ENCODE measurements at places on chromosomes 12 and 14. TPM values are rescaled to one million over a fixed set of nuclear protein-coding genes. Genes with fewer than 3 reads are reported as not detected.

DNA sequence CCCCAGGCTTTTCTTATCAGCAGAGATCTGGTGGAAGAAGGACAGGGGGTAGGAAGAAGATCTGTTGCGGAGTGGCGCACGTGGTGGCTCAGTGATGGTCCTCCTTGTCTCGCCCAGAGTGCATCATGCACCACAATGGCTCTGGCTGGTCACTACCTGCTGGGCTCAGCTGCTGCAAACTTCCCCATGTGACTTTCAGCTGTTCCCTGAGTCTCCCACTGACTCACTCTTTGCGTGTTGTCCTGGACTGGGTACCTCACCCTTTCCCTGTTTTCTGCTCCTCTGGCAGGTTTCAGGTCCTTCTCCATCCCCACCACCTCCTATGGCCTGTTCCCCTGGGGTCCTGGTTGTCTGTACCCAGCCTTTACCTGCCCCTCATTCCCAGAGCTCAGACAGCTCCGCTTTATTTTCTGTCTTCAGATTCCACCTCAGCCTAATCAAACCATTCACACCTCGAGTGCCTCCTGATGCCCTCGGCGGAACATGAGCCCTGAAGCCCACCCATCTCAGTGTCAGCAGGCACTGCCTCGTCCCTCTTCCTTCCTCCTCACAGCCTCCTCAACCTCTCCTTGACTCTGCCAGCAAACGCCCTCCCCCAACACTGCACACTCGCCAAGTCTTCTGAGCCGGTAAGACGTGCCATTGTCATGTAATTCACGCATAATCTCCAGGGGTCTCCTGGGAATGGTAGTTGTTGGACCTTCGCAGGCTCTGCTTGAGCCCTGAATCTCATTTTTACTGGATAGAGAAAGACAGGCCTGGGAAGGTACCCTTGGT is 1.8 kb downstream of the C1R start:
- peak overlapping the region; percentile 89 for H3K27ac ChIP-seq
- no peaks in the 10 kb centered on the region for H3K27me3 ChIP-seq
- H3K4me1 ChIP-seq, result peaks cover 9% of the 10 kb centered on the region
- peak overlapping the region; percentile 63 for H3K4me3 ChIP-seq

Gene BATF
- total RNA-seq, result 1.2 TPM

DNA sequence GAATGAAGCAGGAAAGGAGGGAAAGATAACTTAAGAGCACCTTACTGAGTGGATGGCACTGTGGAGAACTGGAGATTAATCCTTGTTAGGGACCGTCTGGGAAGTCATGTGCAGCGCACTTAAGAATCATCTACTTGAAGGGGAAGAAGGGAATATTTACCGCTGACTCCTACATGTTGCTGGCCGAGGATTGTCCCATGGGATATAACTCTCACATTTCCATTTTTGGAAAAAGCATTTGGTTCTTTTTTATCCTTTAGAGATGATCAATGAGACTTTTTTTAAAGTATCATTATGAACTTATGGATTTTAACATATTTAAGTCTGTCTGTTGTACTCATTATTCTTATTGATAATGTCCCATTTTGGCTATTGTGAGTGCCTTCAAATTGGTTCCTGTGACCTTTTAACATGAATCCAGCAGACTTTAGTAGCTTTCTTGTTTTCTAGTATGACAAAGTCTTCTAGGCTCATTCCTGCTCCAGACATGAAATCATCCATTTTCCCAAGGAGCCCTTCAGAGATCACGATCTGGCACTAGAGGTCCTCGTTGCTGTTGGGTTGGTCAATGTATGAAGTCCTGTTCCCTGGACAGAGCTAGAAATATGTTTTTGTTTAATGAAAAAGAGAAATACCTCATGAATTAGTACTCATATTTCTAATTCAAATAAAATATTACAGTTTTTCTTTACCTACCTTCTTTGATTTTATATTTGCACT is 20.2 kb upstream of the FAM234B start:
- H3K4me1 ChIP-seq, result no peaks in the 10 kb centered on the region
- no peak overlapping the region for H3K27ac ChIP-seq
- H3K27me3 ChIP-seq, result no peaks in the 10 kb centered on the region
- no peak for DNase-seq
- no peak overlapping the region for H3K4me3 ChIP-seq
- no peaks in the 10 kb centered on the region for H3K36me3 ChIP-seq

- H3K27ac ChIP-seq, result no peak overlapping the region
- H3K4me1 ChIP-seq, result no peaks in the 10 kb centered on the region
- H3K4me3 ChIP-seq, result no peak overlapping the region
- no peaks in the 10 kb centered on the region for H3K36me3 ChIP-seq
- H3K27me3 ChIP-seq, result peaks cover 3% of the 10 kb centered on the region
Measured at GRCh38 chr12:4789776-4790175, 69.6 kb downstream of the GALNT8 start.

GRCh38 chr12:79690638-79691510 is at the start of gene PAWR:
Gene PAWR (minus strand): TSS chr12:79690964. CDS start chr12:79690244, 720 bp downstream.
- peak; percentile 65 for DNase-seq
- peaks cover 10% of the 10 kb centered on the region for H3K4me1 ChIP-seq
- H3K4me3 ChIP-seq, result peak within 1 kb of the TSS; percentile 95
- no peaks in the 10 kb centered on the region for H3K27me3 ChIP-seq
- no peaks in the 10 kb centered on the region for H3K36me3 ChIP-seq

DNA sequence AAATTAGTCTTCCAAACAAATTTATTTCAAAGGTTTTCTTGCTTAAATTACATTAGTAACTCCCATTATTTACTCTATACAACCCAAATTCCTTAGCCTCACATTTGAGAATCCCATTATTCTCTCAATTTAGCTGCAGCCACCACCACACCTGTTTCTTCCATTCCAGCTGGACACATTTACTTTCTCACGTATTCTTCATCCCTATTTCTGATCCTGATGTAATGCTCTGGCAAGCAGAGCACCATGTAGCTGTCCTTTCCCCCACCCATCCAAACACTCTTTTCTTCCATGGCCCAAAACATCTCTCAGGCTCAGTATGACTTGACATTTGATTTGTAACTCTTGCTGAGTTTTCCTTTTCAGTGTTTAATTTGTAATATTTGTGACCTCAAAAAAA is 240.2 kb upstream of the CLEC14A start:
- H3K27me3 ChIP-seq, result no peaks in the 10 kb centered on the region
- no peak overlapping the region for H3K4me3 ChIP-seq
- DNase-seq, result no peak
- no peaks in the 10 kb centered on the region for H3K4me1 ChIP-seq

GRCh38 chr12:49881415-49882247 is 22.1 kb downstream of the FAIM2 start:
- H3K36me3 ChIP-seq, result no peaks in the 10 kb centered on the region
- no peak for DNase-seq
- H3K27ac ChIP-seq, result no peak overlapping the region
- no peaks in the 10 kb centered on the region for H3K4me1 ChIP-seq
- H3K4me3 ChIP-seq, result no peak overlapping the region

GRCh38 chr12:94676031-94676641 is 25.8 kb upstream of the TMCC3 start:
- DNase-seq, result no peak
- H3K36me3 ChIP-seq, result no peaks in the 10 kb centered on the region
- H3K27me3 ChIP-seq, result no peaks in the 10 kb centered on the region
- H3K27ac ChIP-seq, result peak overlapping the region; percentile 66
- no peak overlapping the region for H3K4me3 ChIP-seq
- peaks cover 2% of the 10 kb centered on the region for H3K4me1 ChIP-seq

DNA sequence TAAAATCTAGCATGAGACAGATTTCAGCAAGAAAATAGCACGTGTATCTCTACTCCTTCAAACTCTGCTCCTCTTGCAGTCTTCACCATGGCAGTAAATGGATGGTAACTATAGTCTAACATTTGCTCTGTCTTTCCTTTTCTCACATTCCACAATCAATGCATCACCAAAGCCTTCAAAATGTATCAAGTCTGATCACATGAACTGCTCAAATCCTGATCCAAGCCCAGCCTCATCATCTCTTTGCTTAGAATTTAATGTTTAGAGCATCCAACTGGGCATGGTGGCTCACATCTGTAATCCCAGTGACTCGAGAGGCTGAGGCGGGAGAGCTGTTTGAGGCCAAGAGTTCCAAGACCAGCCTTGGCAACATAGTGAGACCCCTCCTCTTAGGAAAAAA is 45.9 kb downstream of the CDK17 start:
- DNase-seq, result no peak
- no peaks in the 10 kb centered on the region for H3K27me3 ChIP-seq
- H3K36me3 ChIP-seq, result no peaks in the 10 kb centered on the region
- no peaks in the 10 kb centered on the region for H3K4me1 ChIP-seq
- no peak overlapping the region for H3K27ac ChIP-seq

GRCh38 chr12:44703182-44703910 is 172.8 kb downstream of the NELL2 start:
- H3K27ac ChIP-seq, result no peak overlapping the region
- no peaks in the 10 kb centered on the region for H3K27me3 ChIP-seq
- H3K36me3 ChIP-seq, result no peaks in the 10 kb centered on the region
- no peak overlapping the region for H3K4me3 ChIP-seq
- DNase-seq, result no peak

- H3K4me1 ChIP-seq, result no peaks in the 10 kb centered on the region
- no peak overlapping the region for H3K27ac ChIP-seq
- no peak overlapping the region for H3K4me3 ChIP-seq
Measured at GRCh38 chr12:69231479-69231878, 7.9 kb upstream of the CPSF6 start.

DNA sequence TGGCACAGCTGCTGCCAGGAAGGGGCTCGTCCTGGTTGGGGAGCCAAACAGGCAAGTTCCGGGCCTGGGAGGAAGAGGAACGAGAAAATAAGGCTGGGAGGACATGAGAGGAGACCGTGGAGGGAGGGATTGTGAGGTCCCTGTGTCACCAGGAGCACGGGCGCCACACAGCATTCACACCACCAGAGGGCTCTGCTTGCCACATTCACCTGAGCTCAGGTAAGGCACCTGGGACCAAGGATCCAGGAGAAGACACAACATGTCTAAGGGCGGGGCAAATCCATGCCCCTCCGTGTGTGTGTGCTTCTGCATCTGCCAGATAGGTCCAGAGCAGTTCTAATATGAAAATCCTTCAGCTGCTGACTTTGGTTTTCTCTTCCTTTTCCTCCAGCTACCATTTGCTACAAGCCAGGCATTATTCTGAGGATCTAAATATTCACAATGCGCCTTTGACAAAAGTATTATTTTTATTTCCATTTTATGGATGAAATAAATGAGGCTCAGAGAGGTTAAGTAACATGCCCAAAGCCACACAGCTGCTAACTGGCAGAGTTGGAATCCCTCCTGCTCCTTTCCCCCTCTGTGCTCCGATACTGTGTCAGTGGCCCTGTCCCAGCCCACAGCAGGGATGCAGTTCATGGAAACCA is 14.6 kb downstream of the RAPGEF3 start:
- H3K4me1 ChIP-seq, result no peaks in the 10 kb centered on the region
- H3K27me3 ChIP-seq, result no peaks in the 10 kb centered on the region
- peak; percentile 56 for DNase-seq
- H3K4me3 ChIP-seq, result no peak overlapping the region
- no peak overlapping the region for H3K27ac ChIP-seq

GRCh38 chr12:123916729-123917128 is 55.9 kb downstream of the CCDC92 start:
- H3K4me3 ChIP-seq, result no peak overlapping the region
- no peaks in the 10 kb centered on the region for H3K27me3 ChIP-seq
- DNase-seq, result no peak
- no peak overlapping the region for H3K27ac ChIP-seq
- H3K36me3 ChIP-seq, result no peaks in the 10 kb centered on the region

Gene CLMN
- total RNA-seq, result 6.0 TPM

- H3K4me3 ChIP-seq, result no peak overlapping the region
- H3K27me3 ChIP-seq, result no peaks in the 10 kb centered on the region
- no peak for DNase-seq
- H3K27ac ChIP-seq, result no peak overlapping the region
- no peaks in the 10 kb centered on the region for H3K36me3 ChIP-seq
- no peaks in the 10 kb centered on the region for H3K4me1 ChIP-seq
Measured at GRCh38 chr12:114984634-114985061, 300.7 kb upstream of the TBX3 start.

DNA sequence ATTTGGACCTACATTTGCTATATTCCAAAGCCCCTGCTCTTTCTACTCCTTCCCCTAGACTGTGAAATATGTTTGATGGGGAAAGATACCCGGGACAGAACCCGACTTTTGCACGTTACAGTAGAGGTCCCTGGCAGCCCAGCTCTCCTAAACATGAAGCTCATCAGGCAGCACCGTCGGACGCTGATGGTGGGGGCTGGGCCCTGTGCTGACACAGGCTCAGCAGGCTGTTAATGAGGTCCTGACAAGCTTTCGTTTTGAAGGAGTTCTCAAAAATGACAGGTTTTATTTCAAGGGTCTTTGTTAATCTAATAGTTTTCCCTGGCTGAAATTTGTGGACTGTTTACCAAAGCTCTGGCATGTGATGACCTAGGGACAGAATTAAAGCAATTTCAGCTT is 102.3 kb downstream of the SLC25A47 start:
- no peaks in the 10 kb centered on the region for H3K36me3 ChIP-seq
- H3K4me1 ChIP-seq, result no peaks in the 10 kb centered on the region
- H3K27ac ChIP-seq, result no peak overlapping the region
- H3K4me3 ChIP-seq, result no peak overlapping the region

DNA sequence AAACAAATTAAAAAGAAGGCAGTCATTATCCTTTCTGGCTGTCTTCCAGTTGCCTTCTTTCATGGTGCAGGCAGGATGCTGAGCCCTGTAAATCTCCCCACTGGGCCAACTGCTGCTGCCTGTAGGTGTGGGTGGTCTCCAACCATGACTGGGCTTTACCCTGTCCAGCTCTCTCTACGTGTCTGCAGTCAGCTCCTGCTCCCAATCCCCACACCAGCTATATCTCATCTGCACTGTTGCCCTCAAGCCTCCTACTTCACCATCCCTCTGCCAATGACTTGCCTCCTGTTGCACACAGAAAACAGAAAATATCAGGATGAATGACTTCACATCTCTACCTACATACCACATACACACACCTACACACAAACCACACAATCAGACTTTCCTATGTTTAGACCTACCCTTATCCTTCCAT is 39.7 kb upstream of the PSMA6 start:
- H3K27ac ChIP-seq, result no peak overlapping the region
- no peak overlapping the region for H3K4me3 ChIP-seq
- no peaks in the 10 kb centered on the region for H3K27me3 ChIP-seq
- DNase-seq, result no peak
- peaks cover 2% of the 10 kb centered on the region for H3K36me3 ChIP-seq

- no peak overlapping the region for H3K27ac ChIP-seq
- no peaks in the 10 kb centered on the region for H3K4me1 ChIP-seq
- H3K36me3 ChIP-seq, result no peaks in the 10 kb centered on the region
- no peak for DNase-seq
- H3K4me3 ChIP-seq, result no peak overlapping the region
Measured at GRCh38 chr12:10331642-10332239, 24.1 kb downstream of the KLRD1 start.

Gene KDM5A
- total RNA-seq, result 26.5 TPM

Gene RAB15
- 18.0 TPM for total RNA-seq

- no peaks in the 10 kb centered on the region for H3K27me3 ChIP-seq
- no peak overlapping the region for H3K27ac ChIP-seq
- no peaks in the 10 kb centered on the region for H3K36me3 ChIP-seq
- DNase-seq, result no peak
- no peak overlapping the region for H3K4me3 ChIP-seq
Measured at GRCh38 chr12:100692502-100692901, 102.1 kb upstream of the ANO4 start.

GRCh38 chr12:131703161-131703560 is 7.7 kb upstream of the SFSWAP start:
- H3K27me3 ChIP-seq, result no peaks in the 10 kb centered on the region
- no peak overlapping the region for H3K27ac ChIP-seq
- no peaks in the 10 kb centered on the region for H3K4me1 ChIP-seq
- H3K36me3 ChIP-seq, result no peaks in the 10 kb centered on the region
